ENCODE measurements at places on chromosomes 3 and 15. TPM values are rescaled to one million over a fixed set of nuclear protein-coding genes. Genes with fewer than 3 reads are reported as not detected.
A peak's percentile ranks its signal among the peaks of the same experiment; 100 is the strongest.

The SIAH2 gene
- total RNA-seq: 10.9 TPM

- H3K27ac ChIP-seq: no peak overlapping the region
- no peaks in the 10 kb centered on the region for H3K4me1 ChIP-seq
- no peaks in the 10 kb centered on the region for H3K36me3 ChIP-seq
- DNase-seq: no peak
These were observed 53.8 kb upstream of the SMAD3 start for GRCh38 chr15:67011617-67012005.

The GOLGA8M gene
- total RNA-seq: not detected

- H3K27me3 ChIP-seq: no peaks in the 10 kb centered on the region
- peaks cover 10% of the 10 kb centered on the region for H3K4me1 ChIP-seq
- no peak overlapping the region for H3K27ac ChIP-seq
- H3K4me3 ChIP-seq: no peak overlapping the region
- no peaks in the 10 kb centered on the region for H3K36me3 ChIP-seq
- no peak for DNase-seq
These were observed 123.3 kb upstream of the GBE1 start for GRCh38 chr3:81884791-81885190.

The GRM7 gene
- total RNA-seq: not detected

GRCh38 chr3:99950921-99951320 lies 133.3 kb downstream of the CMSS1 start:
- no peaks in the 10 kb centered on the region for H3K27me3 ChIP-seq
- H3K36me3 ChIP-seq: no peaks in the 10 kb centered on the region
- H3K27ac ChIP-seq: peak overlapping the region; percentile 75

DNA sequence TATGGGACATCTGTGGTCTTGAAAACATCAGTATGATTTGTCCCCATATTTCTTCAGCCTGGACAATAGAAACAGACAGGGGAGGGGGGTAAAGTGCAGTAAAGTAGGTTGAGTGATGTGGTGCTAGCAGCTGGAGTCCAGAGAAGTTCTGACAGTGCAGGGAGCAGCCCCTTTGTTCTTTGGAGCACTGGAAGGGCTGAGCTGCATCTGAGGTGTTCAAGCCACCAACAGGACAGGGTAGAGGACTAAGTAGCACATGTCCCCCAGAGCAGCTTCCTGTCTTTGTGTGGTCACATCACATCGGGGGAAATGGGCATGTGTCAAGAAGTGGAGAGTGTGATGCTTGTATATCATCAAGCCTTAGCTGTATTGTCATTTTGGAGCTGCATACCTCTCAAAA lies 12.1 kb downstream of the MRPS22 start:
- no peak overlapping the region for H3K27ac ChIP-seq
- peaks cover 99% of the 10 kb centered on the region for H3K36me3 ChIP-seq
- H3K4me1 ChIP-seq: no peaks in the 10 kb centered on the region

GRCh38 chr3:78204977-78205376 lies 1165.1 kb downstream of the ROBO2 start:
- H3K36me3 ChIP-seq: no peaks in the 10 kb centered on the region
- no peak overlapping the region for H3K27ac ChIP-seq
- no peak overlapping the region for H3K4me3 ChIP-seq
- H3K4me1 ChIP-seq: no peaks in the 10 kb centered on the region

DNA sequence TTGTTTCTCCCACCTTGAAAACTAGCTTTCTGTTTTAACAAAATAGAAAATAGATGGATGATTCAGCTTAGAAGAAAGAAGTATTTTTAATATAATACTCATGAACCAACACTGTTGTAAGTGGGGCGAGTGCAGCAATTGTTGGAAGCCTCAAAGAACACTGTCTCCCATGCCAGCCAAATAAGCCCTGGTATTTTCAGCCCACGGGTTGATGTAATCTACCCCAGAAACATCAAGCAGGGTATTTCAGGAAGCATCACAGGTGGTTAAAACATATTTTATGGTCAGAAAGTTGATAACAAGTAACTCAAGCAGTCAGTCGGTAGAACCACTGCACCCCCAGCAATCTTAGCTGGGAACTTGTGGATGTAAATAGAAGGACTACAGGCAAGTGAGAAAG lies 115.9 kb downstream of the SV2B start:
- H3K27ac ChIP-seq: peak overlapping the region; percentile 46
- H3K36me3 ChIP-seq: no peaks in the 10 kb centered on the region
- H3K4me1 ChIP-seq: peaks cover 22% of the 10 kb centered on the region
- no peak overlapping the region for H3K4me3 ChIP-seq
- peak; percentile 66 for DNase-seq
- no peaks in the 10 kb centered on the region for H3K27me3 ChIP-seq

The PLA2G4E gene
- not detected for total RNA-seq

DNA sequence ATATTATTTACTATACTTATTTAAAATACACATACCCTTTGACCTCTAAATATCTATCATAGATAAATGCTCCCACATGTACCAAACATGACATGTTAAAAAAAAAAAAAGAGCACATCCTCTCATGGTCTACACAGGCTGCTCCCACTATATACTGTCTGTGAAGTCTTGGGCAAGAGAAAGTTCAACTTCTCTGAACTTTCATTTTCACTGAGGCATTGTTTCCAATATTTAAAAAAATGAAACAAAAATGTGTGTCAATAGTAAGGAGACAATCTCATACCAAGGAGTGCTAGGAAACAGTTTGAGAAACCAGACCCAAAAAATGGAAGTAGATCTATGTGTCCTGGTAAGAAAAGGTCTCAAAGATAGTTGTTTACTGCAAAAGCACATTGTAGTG lies 29.3 kb downstream of the SLC4A7 start:
- peak overlapping the region; percentile 32 for H3K27ac ChIP-seq
- no peaks in the 10 kb centered on the region for H3K27me3 ChIP-seq
- no peaks in the 10 kb centered on the region for H3K36me3 ChIP-seq
- no peak overlapping the region for H3K4me3 ChIP-seq
- peaks cover 35% of the 10 kb centered on the region for H3K4me1 ChIP-seq

The SELENOS gene
- 106 TPM for total RNA-seq

DNA sequence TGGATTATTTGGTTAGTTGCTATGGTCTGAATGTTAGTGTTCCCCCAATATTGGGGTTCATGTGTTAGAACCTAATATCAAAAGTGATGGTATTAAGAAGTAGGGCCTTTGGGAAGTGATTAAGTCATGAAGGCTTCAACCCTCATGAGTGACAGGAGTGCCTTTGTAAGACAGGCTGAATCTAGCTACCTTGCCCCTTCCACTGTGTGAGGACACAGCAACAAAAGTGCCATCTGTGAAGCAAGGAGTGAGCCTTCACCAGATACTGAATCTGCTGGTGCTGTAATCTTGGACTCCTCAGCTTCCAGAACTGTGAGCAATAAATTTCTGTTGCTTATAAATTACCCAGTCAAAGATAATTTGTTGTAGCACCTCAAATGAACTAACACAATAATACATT lies 22.6 kb upstream of the SATB1 start:
- no peak overlapping the region for H3K27ac ChIP-seq
- H3K4me3 ChIP-seq: no peak overlapping the region
- H3K4me1 ChIP-seq: peaks cover 22% of the 10 kb centered on the region
- H3K27me3 ChIP-seq: peaks cover 17% of the 10 kb centered on the region

The AADACL2 gene
- not detected for total RNA-seq

GRCh38 chr3:11735638-11736037 lies 91.9 kb upstream of the VGLL4 start:
- DNase-seq: no peak
- H3K4me1 ChIP-seq: no peaks in the 10 kb centered on the region
- H3K27ac ChIP-seq: no peak overlapping the region
- no peak overlapping the region for H3K4me3 ChIP-seq
- H3K27me3 ChIP-seq: no peaks in the 10 kb centered on the region

GRCh38 chr15:33393546-33393945 lies 82.8 kb downstream of the RYR3 start:
- no peak overlapping the region for H3K4me3 ChIP-seq
- H3K4me1 ChIP-seq: peaks cover 34% of the 10 kb centered on the region
- no peak for DNase-seq
- peak overlapping the region; percentile 85 for H3K27ac ChIP-seq

DNA sequence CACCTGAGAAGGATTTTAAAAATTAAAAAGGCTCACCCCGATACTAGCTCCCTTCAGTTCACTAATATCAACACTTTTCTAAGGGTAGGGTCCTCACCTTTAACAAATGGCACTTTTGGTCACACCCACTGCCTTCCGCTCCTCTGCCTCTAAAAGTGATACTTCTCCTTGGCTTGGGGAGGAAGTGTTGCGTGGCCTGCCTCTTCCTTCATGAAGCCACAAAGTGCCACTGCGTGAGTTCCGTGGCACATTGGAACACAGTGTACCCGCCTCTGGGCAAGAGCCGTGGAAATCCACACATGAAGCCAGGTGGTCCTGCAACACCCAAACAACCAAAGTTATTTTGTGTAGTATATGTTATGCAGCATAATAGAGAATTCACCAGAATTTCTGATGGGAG lies 3.9 kb downstream of the B4GALT4 start:
- H3K27ac ChIP-seq: no peak overlapping the region
- peaks cover 22% of the 10 kb centered on the region for H3K4me1 ChIP-seq
- no peak overlapping the region for H3K4me3 ChIP-seq
- DNase-seq: no peak

The ERC2 gene
- not detected for total RNA-seq

DNA sequence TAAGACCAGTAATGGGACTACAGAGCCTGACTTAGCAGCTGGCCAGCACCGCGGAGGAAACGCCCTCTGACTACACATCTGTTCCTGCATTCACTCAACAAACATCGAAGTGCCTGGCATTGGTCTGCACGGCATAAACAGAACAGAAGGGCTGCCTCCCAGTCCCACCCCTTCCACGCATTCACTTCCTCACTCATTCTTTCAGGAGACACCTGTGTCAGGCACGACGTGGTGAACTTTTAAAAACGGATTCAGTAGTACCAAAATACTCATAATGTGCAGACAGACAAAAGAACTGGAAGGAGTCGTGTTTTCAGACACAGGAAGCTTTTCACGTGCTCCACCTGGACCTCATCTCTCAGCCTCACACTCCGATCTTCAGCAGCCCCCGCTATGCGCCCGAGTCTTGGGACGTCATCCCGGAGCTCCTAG lies 123.3 kb downstream of the XXYLT1 start:
- H3K4me3 ChIP-seq: peak overlapping the region; percentile 26
- H3K36me3 ChIP-seq: no peaks in the 10 kb centered on the region
- no peak for DNase-seq
- peaks cover 26% of the 10 kb centered on the region for H3K4me1 ChIP-seq

The SLC38A3 gene
- total RNA-seq: 1.9 TPM

The LRRC31 gene
- total RNA-seq: not detected

GRCh38 chr3:77919244-77919643 lies 879.3 kb downstream of the ROBO2 start:
- H3K4me3 ChIP-seq: no peak overlapping the region
- H3K27me3 ChIP-seq: no peaks in the 10 kb centered on the region
- no peak for DNase-seq
- no peaks in the 10 kb centered on the region for H3K36me3 ChIP-seq
- no peaks in the 10 kb centered on the region for H3K4me1 ChIP-seq

GRCh38 chr15:96582473-96582872 lies 252.0 kb downstream of the NR2F2 start:
- no peak for DNase-seq
- no peaks in the 10 kb centered on the region for H3K4me1 ChIP-seq
- H3K27ac ChIP-seq: no peak overlapping the region
- H3K36me3 ChIP-seq: no peaks in the 10 kb centered on the region

DNA sequence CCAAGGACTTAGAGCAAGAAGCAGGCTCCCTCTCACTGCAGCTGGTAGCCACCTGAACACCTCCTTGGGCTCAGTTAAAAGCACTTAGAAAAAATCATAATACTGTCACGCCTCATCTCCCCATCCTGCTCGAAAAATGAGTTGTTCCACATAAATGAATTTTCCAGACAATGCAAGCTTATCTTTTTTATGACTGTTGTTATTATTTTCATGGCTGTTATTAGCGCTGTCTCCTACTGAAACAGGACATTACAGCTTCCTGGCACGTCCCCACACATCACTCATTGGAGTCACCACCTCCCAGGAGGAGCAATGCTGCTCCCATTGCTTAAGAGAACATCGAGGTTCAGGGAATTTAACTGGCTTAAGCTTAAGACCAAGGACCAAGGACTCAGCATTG lies 26.5 kb downstream of the CCDC33 start:
- no peaks in the 10 kb centered on the region for H3K36me3 ChIP-seq
- H3K27me3 ChIP-seq: peaks cover 4% of the 10 kb centered on the region
- H3K27ac ChIP-seq: no peak overlapping the region
- no peak for DNase-seq
- H3K4me3 ChIP-seq: no peak overlapping the region
- no peaks in the 10 kb centered on the region for H3K4me1 ChIP-seq

- no peak overlapping the region for H3K4me3 ChIP-seq
- H3K36me3 ChIP-seq: no peaks in the 10 kb centered on the region
- no peaks in the 10 kb centered on the region for H3K27me3 ChIP-seq
- DNase-seq: no peak
- no peak overlapping the region for H3K27ac ChIP-seq
These were observed 21.9 kb upstream of the P2RY13 start for GRCh38 chr3:151351219-151351618.

- H3K27ac ChIP-seq: no peak overlapping the region
- no peak overlapping the region for H3K4me3 ChIP-seq
- no peak for DNase-seq
These were observed 1.1 kb downstream of the PAK6 start for GRCh38 chr15:40239693-40240618.

The RSL24D1 gene
- 36.8 TPM for total RNA-seq

The ITIH1 gene
- total RNA-seq: not detected

DNA sequence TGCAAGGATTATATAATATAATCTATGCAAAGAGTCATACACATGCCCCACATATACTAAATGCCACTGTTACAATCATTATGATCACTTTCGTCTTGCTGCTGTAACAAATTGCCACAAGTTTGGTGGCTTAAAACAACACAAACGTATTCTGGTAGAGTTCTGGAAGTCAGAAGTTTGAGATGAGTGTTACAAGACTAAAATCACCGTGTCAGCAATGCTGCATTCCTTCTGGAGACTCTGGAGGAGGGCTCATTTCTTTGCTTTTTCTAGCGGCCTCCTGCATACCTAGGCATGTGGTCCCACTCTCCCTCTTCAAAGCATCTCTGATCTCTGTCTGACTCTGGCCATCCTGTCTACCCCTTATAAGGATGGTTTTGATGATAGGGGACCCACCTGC lies 1.4 kb upstream of the CCDC174 start:
- no peak overlapping the region for H3K4me3 ChIP-seq
- H3K27ac ChIP-seq: no peak overlapping the region
- no peaks in the 10 kb centered on the region for H3K27me3 ChIP-seq
- H3K36me3 ChIP-seq: peaks cover 13% of the 10 kb centered on the region

GRCh38 chr15:38810686-38811085 lies 246.1 kb upstream of the RASGRP1 start:
- H3K27me3 ChIP-seq: no peaks in the 10 kb centered on the region
- no peak overlapping the region for H3K27ac ChIP-seq
- no peaks in the 10 kb centered on the region for H3K4me1 ChIP-seq
- H3K36me3 ChIP-seq: no peaks in the 10 kb centered on the region
- no peak for DNase-seq

The ZMAT3 gene
- total RNA-seq: 4.9 TPM

- DNase-seq: no peak
- H3K27me3 ChIP-seq: no peaks in the 10 kb centered on the region
- H3K4me3 ChIP-seq: peak overlapping the region; percentile 62
- H3K4me1 ChIP-seq: peaks cover 19% of the 10 kb centered on the region
These were observed 16.0 kb downstream of the NR2F2 start for GRCh38 chr15:96346409-96346970.

Measured in gastrocnemius medialis (tissue), 4 donors.